Effector memory CD4-positive, alpha-beta T cell (primary cell): ENCODE measurements at places on chromosomes 1 and 21.
A peak's percentile ranks its signal among the peaks of the same experiment; 100 is the strongest.

DNA sequence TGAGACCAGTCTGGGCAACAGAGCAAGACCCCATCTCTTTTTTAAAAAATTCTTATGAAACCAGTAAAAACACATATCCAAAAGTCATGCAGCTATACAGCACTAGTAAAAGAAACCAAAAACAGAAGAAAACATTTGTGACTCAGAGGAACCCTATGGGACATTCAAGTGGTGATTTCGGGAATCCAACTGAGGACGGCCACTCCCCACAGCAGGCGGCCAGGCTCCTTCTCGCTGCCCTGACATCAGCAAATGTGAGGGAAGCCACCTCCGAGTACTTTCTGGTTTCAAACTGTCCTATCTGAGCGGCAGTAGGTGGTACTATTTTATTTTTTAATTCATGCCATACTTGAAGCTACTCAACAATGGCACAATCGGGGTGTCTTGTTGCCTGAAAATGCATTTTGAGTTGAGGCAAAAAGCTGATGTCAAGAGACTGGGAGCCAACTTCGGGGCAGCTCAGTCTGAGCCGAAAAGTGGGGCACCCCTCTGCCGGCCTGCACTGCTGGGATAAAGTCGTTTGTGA is 3.3 kb downstream of the SUMO3 start:
- DNase-seq = no peak

- no peak for DNase-seq
These were observed 221.3 kb downstream of the COL24A1 start for GRCh38 chr1:85935234-85935633.

DNA sequence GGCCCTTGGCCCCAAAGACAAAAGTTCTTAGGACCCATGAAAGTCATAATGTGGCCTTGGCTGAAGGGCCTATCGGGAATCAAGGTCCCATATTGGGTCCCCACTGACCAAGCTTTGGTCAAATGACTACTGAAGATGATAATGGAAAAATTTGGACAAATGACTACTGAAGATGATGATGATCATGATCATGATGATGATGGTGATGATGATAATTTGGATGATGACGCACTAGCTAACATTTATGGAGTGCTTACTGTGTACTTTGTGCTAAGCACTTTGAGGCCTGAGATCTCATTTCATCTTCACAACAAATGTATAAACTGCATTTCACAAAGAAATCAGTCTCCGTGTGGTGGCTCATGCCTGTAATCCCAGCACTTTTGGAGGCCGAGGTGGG is 39.4 kb downstream of the EIF2D start:
- no peak for DNase-seq

GRCh38 chr1:26771285-26771642 is 16.5 kb upstream of the PIGV start:
- DNase-seq = no peak

DNA sequence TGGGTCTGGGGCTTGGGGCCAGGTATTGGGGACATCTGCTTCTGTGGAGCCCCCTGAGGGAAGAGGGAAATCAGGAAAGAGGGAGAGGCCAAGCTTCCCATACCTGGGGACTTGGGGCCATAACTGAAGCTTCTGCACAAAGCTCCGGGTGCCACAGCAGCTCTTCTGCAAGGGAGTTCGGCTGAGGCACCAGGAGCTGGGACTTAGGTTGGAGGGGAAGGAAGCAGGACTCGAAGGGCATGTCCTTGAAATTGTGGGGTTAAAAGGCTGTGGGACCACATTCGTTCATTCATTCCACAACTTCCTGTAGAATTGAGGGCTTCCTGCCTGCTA is 1.7 kb upstream of the EPS8L3 start:
- no peak for DNase-seq

GRCh38 chr1:213571419-213571818 is 416.4 kb upstream of the PROX1 start:
- no peak for DNase-seq

- DNase-seq = no peak
These were observed 100.9 kb downstream of the TSEN15 start for GRCh38 chr1:184152434-184152898.

DNA sequence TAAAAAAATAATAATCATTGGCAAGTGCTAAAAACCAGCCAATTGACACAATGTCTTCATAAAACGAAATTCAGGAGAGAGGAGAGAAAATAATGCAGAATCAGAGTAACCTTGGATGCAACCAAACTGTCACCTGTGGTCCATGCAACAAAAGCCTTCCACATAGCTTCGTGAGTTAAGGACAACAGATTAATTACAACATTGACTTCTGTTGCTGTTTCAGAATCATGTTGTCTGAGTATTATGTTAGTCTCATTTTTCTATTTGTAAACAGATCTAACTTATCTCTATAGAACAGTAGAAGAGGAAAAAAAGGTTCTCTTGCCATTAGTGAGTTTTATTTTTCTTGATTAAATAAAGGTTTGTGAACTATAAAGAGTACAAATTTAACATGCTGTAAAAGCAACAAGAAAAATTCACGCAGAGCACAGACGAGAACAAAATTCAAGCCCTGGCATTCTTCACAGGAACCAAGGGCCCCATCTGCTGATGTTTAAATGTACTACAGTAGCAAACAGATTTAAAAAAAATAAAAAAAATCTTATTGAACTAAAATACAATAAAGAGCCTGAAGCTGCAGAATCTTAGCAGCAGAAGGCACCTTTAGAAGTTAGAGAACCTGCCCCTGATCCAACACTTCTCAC is 381.1 kb upstream of the PKN2 start:
- no peak for DNase-seq

- DNase-seq = no peak
These were observed 207.9 kb upstream of the C1orf87 start for GRCh38 chr1:60281360-60281932.

- DNase-seq = peak; percentile 19
These were observed 27.4 kb downstream of the HIVEP3 start for GRCh38 chr1:41891199-41891896.

DNA sequence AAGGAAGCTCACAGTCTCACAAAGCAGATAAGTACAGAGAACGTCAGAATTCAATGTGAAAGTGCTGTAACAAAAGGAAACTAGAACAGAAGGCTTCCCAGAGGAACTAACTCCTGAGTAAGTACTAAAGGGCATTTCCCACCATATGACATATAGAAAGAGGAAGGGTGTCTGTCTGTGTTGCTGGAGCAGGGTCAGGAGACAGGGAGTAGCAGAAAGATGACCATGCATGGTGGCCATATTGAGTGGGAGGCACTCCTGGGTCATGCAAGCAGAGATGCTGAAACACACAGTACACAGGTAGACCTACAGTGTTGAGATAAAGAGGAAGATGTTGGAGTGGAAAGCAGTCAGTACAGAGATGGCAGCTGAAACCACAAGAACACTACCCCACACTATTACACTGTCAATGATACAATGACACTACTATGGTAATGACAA is 47.3 kb downstream of the SLC25A24 start:
- DNase-seq = no peak

DNA sequence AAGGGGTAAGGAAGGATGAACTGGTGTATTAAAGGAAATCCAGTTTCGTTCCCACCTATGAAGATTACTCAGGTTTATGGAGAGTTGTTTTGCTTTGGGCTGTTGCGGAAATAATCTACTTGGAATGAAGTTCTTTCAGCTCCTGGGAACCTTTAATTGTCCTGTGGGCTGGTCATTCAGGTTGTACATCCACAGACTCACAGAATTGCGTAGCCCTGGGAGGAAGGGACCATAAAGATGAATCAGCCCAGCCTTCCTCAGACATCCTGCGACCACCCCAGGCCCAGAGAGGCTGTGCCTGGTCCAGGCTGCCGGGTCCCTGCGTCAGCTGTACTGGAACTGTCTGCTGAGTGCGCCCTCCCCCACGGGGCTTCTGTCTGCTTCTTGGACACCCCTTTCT is 72.7 kb downstream of the GALNT2 start:
- DNase-seq = no peak

DNA sequence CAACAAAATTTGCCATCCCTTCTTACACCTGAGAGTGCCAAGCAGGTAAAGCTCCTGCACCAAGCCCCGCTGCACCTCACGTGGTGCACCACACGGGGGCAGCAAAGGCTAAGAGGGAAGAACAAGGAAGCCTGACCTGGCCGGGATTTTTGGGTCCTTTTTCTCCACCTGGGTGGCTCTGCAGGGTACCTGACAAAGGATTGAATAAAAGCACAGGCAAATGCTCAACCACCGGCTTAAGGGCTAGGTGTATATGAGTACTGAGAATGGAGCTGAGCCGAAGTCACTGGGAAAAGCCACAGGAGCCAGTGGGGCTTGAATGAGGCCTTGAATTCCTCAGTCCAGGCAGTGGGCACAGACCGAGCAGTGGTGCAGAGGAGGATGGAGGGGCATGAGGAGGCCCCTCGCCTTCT is 36.4 kb downstream of the ZNF697 start:
- DNase-seq = no peak

DNA sequence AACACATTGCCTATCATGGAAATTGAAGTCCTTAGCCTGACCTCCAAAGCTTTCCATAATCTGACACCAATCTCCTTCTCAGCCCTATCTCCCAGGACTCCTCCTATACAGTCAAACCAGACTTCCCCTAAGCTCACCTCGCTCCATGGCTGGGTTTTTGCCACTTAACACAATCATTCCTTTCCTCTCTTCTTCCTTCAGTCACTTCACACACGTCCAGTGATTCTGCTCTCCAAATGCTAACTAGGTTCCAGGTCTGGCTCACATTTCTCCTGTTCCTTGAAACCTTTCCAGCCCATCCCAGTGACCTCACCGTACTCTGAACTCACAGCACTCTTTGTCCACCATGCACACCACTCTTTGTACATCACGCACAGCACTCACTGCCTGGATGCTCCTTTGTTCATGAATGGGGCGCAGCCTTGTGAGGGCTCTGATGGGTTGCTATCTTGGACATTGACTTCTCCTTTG is 98.4 kb downstream of the GLUL start:
- no peak for DNase-seq

DNA sequence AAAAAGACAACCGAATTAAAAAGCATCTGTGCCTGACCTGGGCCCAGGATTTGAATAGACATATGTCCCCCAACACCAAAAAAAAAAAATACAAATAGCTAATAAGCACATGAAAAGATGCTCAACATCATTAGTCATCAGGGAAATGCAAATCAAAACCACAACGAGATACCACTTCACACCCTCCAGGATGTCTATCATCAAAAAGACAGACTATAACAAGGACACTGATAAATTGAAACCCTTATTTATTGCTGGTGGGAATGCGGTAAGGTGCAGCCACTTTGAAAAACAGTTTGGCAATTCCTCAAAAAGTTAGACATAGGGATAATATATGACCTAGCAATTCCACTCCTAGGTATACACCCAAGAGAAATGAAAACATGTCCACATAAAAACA is 72.3 kb upstream of the CAMK1G start:
- DNase-seq = no peak
